Stimulated activated CD4-positive, alpha-beta T cell treated with anti-CD3 and anti-CD28 coated beads, Interleukin-12 subunit alpha, Interleukin-12 subunit beta, amount 100 ng/mL, for 4 hours (primary cell): ENCODE measurements at places on chromosomes 5 and 9.

DNA sequence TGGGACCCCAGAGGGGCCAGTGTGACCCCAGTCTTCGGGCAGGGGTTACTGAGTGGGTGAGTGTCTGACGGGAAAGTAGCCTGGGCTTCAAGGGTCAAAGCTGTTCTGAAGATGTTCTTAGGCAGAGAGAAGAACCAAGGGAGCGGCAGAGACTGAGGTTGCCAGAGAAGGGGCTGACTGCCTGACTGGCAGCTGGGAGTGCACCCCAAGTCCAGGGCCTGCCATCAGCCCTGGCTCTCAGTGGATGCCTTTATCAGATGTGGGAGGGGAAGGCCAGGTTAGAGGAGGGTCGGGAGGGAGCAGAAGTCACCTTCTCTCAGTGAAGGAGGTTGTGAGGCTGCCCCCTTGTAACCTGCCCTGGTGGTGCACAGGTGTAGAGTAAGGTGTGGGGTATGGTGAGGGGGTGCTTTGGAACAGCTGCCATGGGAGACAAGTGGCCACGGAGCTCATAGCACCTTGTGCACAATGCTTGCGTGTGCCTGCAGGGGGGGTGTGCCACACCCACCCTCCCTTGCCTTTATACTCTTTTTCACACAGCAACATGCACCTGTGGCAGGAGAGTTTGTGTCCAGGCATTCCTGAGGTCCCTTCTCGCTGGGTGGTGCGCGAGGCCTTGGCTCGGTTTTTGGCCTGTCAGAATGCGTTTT, 18.9 kb downstream of the RALGPS1 start:
- no peak for DNase-seq

GRCh38 chr9:130118841-130119518, 53.2 kb upstream of the NCS1 start:
- DNase-seq, result no peak

- DNase-seq, result no peak
Observed at GRCh38 chr5:148853868-148854267, 27.5 kb downstream of the ADRB2 start.

GRCh38 chr5:4661326-4661725, 478.8 kb upstream of the ADAMTS16 start:
- DNase-seq, result no peak

- DNase-seq, result no peak
Observed at GRCh38 chr5:36705055-36705454, 98.6 kb downstream of the SLC1A3 start.

GRCh38 chr9:123725389-123725788, 204.5 kb downstream of the DENND1A start:
- no peak for DNase-seq

GRCh38 chr5:179195561-179196404, 135.6 kb downstream of the ZNF354C start:
- no peak for DNase-seq

- no peak for DNase-seq
Observed at GRCh38 chr5:125189531-125189941, 443.1 kb upstream of the ZNF608 start.

- DNase-seq, result no peak
Observed at GRCh38 chr5:132243366-132243977, 14.0 kb upstream of the PDLIM4 start.

- no peak for DNase-seq
Observed at GRCh38 chr5:14428302-14429081, 153.1 kb upstream of the OTULINL start.

- no peak for DNase-seq
Observed at GRCh38 chr5:79976759-79977515, 14.1 kb downstream of the MTX3 start.

- no peak for DNase-seq
Observed at GRCh38 chr5:90882448-90882847, 323.9 kb downstream of the ADGRV1 start.

DNA sequence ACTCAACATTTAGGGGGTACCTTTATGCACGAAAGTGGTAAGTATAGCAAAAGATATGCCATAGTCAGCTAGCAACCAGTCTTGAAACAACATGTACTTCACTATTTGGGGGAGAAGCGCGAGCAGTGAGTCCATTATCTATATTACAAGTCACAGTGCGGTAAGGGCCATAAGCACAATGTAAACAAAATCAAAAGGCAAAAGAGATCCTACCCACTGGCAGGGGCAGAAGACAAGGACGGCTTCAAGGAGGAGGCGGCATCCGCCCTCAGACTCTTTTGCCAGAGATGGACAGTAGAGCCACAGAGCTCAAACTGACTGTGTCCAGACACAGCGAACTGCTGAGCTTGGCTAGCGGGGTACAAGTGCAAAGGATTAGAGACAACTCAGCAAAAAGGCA, 9.6 kb downstream of the MAPK9 start:
- no peak for DNase-seq

GRCh38 chr5:68467794-68468193, 252.2 kb downstream of the PIK3R1 start:
- DNase-seq, result no peak

- no peak for DNase-seq
Observed at GRCh38 chr5:113760486-113760885, 247.0 kb downstream of the YTHDC2 start.

- no peak for DNase-seq
Observed at GRCh38 chr9:137588311-137588710, 2.0 kb downstream of the ZMYND19 start.

DNA sequence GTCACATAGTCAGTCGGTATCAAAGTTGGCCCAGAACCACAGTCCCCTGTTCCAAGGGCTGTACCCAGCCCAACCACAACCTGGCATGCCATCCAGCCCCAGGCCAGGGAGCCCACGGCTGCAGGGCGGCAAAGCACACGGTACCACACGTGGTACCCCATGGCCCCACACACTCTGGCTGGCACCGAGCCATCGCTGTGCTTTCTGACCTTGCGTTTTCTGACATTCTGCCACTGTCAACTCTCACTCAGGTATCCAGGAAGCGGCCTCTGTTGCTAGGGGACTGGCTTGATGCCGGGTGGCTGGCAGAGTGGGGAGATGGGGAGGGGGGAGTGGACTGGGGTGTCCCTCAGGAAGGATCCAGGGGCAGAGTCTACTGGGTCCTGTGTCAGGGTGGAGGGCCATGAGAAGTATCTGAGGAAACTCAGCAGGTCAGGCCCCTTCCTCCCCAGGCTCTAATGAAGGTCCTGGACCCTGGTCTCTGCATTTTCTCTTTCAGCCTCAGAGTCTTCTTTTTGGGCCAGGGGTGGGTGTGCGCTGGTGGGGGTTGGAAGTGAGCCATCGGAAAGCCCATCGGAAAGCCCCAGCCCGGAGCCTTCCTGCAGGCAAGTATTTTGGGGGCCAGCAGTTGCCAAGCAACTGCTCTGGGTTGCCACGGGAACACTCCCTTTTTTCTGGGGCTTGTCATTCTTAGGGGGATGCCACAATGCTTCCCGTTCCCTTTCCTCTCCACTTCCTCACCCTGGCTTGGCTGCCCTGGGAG, 21.0 kb upstream of the RALGDS start:
- peak; percentile 48 for DNase-seq

DNA sequence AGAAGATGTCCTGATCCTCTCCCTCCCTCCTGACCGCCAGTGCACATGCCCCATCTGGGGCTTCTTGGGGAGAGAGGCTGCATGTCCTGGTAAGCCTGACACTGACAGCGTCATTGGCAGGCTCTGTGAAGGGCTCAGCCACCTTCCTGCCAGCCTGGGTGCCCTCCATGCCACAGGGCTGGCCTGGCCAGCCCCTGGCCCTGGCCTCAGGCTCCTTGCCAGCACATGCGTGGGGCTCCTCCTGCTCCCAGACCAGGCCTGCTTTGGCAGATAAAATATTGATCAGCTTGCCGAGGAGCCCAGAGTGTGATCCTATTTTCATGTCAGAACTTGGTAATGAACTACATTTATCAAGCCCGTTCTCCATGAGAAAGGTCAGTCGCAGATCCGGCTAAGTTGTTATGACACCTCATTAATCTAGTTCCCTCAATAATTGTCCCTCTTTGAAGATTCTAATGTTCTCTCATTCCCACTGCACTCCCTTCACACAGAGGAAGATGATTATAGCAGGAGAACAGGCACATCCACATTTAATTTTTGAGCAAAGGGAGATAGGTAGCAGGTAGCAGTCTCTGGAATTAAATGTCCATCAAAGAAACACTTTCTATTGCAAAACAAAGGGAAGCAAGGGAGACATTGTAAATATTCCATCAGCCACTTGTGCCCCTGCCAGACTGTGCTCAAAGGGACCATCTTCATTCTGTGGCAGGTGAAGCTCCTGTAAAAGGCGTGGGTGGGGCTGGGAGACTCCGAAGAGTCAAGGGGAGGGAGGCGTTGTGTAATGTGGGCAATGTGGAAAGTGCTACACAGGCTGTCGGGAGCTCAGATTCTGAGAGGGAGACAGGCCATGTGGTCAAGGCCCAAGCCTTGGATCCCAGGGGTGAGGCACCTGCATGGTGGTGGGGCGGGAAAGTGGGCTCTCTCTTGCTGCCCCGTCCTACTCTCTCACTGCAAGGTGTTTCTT, 272.0 kb downstream of the HSPA4 start:
- DNase-seq, result no peak

GRCh38 chr5:140953234-140953633, 13.0 kb upstream of the PCDHAC2 start:
- DNase-seq, result no peak

- DNase-seq, result peak; percentile 56
Observed at GRCh38 chr9:97598461-97599288, 34.5 kb downstream of the TSTD2 start.

DNA sequence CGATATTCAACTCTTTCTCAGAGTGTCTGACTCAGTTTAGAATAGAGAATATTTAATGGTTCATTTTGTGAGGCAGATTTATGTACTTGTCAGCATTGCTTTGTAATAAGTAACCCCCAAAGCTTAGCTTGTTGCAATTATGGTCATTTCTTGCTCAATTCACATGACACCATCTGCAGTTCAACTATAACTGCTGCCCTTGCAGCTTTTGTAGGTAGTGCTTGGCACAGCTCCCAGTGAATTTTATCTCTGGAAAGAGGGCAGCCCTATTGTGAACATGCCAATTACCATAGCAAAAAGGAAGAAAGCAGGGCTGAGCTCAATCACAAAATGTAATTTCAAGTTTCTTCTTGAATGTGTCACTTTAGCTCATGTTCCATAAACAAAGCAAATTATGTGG, 1587.7 kb upstream of the ACO1 start:
- DNase-seq, result no peak

DNA sequence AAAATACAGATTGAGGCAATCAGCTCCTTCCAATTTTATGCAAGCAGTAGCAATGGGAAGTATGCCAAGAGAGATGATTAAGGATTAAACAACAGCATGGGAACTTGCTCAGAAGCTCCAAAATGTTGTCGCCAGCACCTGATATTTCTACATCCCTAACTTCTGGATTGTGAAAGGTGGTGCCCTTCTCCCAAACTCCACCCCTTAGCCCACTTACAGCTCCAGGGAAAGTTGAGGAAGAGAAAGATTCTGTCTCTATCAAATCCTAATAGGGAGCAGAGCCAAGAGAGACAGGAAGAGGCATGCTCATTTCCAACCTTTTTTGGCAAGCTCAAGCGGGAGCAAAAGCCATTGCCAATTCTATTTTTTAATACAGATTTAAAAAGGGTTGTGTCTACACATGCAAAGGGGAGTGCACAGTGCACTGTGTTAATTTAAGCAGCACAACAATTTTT, 92.4 kb upstream of the NR3C1 start:
- DNase-seq, result no peak

DNA sequence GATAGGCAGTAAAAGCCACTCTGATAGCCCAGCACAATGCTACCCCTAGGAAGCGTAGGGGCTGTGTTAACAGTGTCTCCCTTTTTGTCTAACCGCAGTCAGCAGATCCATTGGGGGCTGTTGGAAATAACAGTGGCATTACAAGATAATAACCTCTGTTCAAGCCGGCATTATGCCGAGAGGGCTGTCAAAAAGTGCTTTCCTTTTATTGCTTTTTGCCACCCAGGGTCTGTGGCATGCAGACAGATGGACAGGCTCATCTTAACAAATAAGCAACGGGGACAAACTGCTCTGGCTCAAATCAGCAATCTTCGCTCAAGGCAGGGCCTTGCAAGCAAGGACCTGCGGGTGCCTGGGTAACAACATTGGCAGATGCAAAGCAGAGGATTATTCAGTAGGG, 123.3 kb downstream of the TLR4 start:
- DNase-seq, result no peak

DNA sequence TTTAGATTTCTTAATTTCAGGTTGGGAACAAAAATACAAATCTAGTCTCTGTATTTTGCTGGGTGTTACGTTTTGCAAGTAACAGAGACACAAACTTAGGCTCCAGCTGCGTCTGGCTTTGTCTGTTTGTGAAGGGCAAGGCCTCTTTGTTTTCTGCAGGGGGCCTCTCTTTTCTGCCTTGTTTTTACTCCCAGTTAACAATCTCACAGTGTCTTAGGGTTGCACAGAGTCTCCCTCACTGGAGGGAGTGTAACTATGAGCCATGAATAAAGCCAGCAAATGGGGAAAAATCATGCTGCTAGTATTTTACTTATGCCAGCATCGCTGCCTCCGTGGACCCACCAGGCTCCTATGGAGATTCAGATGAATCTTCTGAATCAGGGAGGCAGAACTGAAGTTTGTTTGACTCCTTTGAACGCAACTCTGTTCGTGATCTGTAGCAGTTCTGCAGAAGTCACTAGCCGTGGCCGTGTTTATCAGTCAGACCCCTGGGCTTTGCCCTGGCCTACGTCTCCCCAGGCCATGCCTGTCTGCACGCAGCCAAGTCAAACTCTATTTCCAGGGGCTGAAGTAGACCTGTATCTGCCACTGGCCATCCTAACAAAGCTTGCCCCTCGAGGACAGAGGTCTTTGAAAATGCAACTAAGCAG, 77.2 kb downstream of the ATP10B start:
- DNase-seq, result no peak

- no peak for DNase-seq
Observed at GRCh38 chr5:126081209-126081608, 342.0 kb upstream of the GRAMD2B start.
